ENCODE measurements at places on chromosomes 12 and 14. TPM values are rescaled to one million over a fixed set of nuclear protein-coding genes. Genes with fewer than 3 reads are reported as not detected.

GRCh38 chr12:88781909-88782308, 201.6 kb upstream of the KITLG start:
- DNase-seq, result no peak

- no peak for DNase-seq
Measured at GRCh38 chr12:121990692-121991603, 30.7 kb upstream of the BCL7A start.

ZC2HC1C gene
- polyA plus RNA-seq, result 5.2 TPM

C12orf54 gene
- 0.74 TPM for polyA plus RNA-seq

PRB2 gene
- polyA plus RNA-seq, result not detected

Data from right lung (tissue), 10 donors.